ENCODE measurements at places on chromosomes 7 and 10.

- no peak for DNase-seq
Observed at GRCh38 chr10:5854131-5854475, 35.6 kb downstream of the ANKRD16 start.

GRCh38 chr10:70445718-70446657, 4.5 kb upstream of the NODAL start:
- no peak for DNase-seq

GRCh38 chr10:93701866-93702209, 554 bp downstream of the FRA10AC1 start:
- no peak for DNase-seq

DNA sequence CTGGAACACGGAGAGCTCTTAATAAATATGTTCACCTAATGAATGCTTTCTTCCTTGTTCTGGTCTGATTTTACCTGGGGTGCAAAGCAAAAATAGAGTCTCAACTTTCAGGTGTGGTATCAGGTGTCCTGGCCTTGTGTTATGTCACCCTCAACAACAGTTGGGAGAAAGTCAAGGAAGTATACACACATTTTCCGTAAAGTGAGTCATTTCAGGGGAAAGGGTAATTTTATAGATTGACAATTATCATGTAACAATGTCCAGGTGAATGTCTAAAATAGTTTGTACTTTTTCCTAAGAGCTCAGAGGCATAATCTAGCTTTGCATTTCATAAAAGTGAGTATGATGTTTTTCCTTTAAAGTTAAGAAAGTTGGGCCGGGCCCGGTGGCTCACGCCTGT, 287.4 kb downstream of the SKIDA1 start:
- no peak for DNase-seq

GRCh38 chr10:98425511-98426352, 10.8 kb upstream of the PYROXD2 start:
- no peak for DNase-seq

DNA sequence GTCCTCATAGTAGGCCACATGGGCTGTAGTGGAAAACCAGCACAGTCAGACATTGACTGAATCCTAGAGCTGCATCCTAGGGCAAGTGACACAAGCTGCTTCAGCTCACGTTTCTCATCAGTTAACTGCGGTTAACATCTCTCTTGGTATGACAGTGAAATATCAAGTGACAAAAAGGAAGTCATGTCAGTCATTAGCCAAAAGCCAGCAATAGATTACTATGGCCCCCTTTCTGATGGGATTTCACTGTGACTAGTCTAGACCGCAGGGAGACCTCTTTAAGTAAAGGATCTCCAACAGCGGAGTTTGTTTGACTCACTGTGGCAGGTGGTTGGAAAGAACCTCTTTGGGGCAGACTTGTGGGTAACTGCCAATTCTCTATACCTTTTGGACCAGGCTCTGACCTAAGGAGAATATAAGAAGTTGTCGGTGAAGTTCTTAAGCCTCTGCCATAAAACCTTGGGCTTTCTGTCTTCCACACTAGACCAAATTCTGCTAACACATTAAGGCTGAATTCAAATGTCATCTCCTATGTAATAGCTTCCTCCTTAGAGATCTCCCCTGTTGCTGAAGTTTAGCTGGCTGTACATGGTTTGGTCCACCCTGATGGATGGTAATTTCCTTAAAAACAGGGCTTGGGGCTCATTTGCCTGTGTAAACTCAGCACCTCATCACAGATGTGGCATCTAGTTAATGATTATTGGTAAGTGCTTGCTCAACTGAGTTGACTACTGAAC, 115.3 kb downstream of the SGMS1 start:
- DNase-seq, result no peak

- DNase-seq, result peak; percentile 73
Observed at GRCh38 chr7:603152-603951, 83.7 kb upstream of the PDGFA start.

GRCh38 chr10:79547973-79548372, 12.2 kb downstream of the SFTPA2 start:
- no peak for DNase-seq

DNA sequence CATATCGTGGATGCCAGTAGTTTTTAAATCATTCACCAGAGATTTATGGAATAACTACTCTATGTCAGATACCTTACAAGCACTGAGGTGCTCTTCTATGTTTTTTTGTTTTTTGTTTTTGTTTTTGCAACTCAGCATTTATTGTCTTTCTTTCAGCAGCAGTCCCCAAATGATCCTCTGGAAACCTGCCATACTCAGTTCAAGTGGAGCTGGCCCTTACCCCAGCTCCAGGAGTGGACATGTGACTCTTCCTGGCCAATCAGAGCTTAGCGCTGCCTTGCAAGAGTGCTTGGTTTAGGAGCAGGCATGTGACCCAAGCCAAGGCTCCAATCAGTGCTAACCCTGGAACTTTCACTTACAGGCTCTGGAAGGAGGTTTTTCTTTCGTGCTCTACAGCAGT, 356.6 kb upstream of the ZMIZ1 start:
- DNase-seq, result no peak

All from aorta (tissue), 5 donors.